ENCODE measurements at places on chromosomes 7 and 10.

DNA sequence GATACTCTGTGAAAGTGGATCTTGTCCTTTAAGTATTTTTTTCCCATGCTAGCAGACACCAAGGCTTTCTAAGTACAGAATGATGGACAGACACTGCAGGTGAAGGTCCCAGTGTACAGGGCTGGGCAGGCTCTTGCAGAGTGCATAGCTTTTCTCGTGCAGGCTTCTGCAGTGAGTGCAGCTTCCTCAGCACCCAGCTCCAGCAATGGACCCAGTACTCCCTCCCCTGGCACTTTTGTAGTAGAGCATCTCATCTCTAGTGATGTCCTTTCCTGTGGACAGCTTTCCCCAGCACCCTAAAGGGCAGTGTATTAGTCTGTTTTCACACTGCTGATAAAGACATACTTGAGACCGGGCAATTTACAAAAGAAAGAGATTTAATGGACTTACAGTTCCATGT is 104.3 kb downstream of the CUL2 start:
- DNase-seq, result no peak

DNA sequence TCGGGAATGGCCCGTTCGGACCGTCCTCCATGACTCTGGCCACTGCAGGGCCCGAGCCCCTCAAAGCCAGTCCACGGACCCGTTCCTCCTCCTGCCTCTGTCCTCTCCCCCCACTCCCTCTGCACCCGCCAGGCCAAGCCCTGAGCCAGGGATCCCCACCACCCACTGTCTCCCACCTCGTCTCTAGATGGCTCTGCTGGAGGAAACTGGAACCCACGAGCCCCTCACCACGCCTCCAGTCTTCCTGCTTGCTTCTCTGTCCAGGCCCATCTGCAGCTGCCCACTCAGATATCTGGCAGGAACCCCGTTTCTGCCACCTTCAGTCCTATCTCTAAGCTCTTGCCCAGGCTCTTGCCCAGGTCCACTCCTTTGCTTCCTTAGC is 24.3 kb downstream of the GRID2IP start:
- no peak for DNase-seq

DNA sequence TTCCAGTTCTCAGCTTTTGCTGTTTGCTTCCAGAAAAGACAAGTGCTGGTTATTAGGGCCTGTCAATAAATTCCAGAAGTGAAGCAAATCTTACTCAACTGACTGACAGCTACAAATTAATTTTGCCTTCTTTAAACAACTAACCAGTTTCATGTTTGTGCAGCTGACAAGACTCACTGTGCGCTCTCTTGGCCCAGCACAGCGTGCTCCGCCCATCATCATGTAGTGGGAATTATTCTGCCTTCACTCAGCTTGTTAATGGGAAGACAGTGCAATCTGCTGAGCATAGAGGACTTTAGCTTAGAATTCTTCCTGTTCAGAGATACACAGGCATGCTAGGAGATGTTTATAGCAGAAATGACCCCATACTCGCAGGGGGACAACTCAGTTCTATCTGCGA is 808.9 kb downstream of the CCSER2 start:
- no peak for DNase-seq

- DNase-seq, result no peak
Measured at GRCh38 chr10:79178070-79178576, 109.4 kb downstream of the ZMIZ1 start.

- no peak for DNase-seq
Measured at GRCh38 chr10:60732198-60732806, 46.0 kb upstream of the CDK1 start.

DNA sequence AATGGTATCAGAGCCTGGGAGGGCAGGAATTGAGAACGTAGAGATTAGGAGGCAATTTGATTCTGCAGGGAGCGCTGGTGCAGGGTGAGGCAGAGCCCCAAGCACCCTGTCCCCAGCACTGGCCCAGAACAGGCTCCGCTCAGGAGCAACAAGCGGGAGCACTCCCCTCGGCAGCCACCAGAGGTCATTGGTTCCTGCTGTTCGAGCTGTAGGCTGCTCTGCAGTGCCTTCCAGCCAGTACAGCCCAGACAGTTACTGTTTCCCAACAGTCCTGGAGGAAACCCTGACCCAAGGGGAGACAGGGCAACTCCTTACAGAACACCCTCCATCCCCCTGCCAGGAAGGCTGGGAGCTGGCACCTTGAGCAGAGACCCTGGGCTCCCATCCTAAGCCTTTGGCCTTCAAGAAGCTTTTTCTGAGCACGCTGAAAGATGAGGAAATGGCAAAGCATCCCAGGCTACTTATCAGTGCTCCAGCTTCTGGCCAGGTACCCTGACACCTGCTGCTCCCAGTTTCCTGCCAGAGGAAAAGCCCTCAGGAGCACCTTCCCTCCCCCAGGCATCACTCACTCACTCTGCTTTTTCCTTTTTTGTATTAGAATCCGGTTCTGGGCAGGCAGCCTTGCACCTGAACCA is 71.2 kb upstream of the EFCAB10 start:
- peak; percentile 74 for DNase-seq

DNA sequence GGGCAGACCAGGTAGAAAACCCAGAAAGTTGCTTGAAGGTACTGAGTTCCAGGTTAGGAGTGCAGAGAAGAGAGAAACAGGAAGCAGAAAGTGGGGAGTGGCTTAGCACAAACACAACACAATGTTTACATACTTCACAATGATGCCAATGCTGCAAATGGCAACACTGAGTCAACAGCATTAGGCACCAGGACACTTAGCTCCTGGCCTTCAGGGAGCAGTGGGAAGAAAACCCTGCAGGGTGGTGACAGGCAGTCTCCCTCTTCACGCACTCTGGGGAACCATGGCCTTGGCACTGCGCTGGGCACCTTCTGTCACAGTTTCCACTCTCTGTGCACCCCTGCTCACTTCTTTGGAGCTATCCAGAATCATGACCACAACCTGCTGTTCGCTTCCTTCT is 7.3 kb downstream of the ICA1 start:
- DNase-seq, result no peak

DNA sequence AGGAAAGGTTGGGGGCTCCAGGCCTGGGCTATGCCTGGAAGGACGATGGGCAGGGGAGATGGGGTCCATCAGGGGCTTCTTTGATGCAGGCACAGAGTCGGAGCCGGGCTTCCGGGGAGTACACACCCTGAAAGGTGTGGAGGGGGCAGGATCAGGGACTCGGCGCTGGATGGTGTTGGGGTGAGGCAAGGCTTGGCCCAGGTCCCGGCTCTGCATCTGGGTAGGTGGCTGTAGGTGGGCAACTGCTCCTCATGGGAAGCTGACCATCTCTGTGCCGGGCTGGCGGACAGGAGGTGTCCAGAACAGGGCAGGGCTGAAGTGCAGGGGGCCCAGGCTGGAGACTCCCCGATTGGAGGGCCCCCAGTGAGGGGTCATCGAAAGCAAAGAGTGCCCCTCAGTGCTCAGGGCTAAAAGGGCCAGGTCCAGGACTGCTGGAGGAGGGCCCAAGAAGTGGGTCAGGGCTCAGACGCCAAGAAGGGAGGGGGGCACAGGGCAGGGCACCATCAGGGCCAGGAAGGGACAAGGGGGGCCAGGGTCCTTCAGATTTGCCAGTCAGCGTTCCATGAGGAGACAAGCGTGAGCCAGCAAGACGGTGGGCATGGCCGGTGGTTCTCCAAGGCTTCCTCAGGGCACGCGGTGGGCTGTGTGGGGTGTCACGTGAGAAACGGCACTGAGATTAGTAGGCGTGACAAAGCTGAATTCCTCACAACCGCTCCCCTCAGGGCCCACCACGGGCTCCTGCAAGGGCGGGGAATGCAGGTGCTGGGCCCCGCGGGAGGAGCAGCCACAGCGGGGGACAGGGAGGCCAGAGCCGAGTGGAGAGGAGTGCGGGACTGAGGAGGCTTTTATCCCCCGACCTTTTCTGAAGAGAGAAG is 97.0 kb downstream of the BMS1 start:
- DNase-seq, result no peak

DNA sequence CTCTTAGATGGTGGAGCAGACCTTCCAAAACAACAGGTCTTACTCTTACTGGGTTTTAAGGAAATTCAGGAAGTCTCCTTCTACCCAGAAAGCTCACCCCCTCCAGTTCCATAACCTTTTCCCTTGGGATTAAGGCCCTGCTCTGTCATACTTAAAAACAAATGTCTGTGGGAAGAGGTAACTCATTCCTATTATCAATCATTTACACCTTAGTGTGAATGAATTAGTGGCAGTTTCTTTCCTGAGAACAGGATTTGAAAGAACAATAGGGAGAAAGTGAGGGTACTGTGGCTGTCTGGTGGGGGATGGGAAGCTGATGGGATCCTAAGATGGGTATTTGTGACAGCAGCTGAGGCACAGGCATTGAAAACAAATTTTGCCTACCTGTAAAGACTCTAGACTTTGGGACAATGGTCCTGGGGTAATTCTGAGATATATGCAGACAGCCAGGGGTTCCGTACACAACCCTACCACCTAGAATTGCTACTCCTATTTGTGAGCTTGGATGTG is 22.2 kb upstream of the PDLIM1 start:
- no peak for DNase-seq

DNA sequence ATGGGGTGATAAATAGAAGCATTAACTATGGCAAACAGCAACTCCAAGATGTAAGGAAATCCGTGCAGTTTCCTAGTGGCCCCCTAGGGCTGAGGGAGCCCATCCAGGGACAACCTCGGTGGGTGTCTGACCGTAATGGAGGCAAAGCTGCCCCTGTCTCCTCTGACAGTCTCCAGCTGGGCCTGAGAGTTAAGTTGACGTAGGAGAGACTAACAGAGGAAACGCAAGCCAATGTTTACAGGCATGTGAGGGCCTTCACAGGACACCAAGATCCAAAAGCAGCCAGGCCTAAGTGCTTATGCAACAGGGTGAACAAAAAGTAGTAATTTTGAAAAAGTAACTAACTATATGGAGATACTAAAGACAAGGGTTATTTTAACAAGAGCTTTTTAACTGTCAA is 330.0 kb upstream of the C7orf33 start:
- DNase-seq, result no peak

- DNase-seq, result peak; percentile 41
Measured at GRCh38 chr7:42493436-42494198, 256.6 kb upstream of the GLI3 start.

- DNase-seq, result no peak
Measured at GRCh38 chr10:113665806-113666354, 2.0 kb upstream of the NRAP start.

DNA sequence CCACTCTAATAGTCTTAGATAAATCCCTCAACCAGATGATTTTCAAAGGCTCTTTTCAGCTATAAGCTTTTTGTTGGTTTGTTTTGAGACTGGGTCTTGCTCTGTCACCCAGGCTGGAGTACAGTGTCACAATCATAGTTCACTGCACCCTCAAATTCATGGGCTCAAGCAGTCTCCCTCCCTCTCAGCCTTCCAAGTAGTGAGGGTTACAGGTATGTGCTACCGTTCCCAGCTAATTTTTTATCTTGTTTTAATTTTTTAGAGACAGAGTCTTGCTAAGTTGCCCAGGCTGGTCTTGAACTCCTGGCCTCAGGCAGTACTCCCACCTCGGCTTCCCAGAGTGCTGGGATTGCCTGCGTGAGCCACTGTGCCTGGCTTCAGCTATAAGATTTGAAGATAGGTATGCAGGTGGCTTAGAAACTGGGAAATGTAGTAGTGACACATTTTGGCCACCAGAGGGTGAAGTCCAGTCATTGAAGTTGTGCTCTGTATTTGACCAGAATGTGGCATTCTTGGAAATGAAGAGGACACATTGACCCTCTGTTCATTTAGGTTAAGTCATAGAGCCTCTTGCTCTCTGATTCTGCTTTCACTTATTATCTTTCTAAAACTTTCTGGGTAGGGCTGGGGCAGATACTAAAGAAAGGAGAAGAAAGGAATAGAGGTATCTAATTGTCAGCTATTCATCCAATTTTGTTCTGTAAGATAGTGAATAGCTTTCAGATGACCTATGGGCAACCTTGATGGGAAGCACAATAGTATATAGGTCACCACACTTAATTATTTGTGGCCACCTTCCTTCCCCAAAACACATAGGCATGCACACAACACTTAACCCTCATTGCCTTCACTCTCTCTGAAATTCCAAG is 36.0 kb downstream of the R3HCC1L start:
- DNase-seq, result peak; percentile 46

All from activated CD8-positive, alpha-beta memory T cell treated with anti-CD3 and anti-CD28 coated beads, Interleukin-2, amount 10 ng/mL, durations not matched to agents 7 days and 5 days (primary cell).